Activated naive CD4-positive, alpha-beta T cell treated with anti-CD3 and anti-CD28 coated beads, Interleukin-2, amount 10 ng/mL, durations not matched to agents 7 days and 5 days (primary cell): ENCODE measurements at places on chromosomes 2 and 18.

- peak; percentile 60 for DNase-seq
Observed at GRCh38 chr2:143258126-143258892, 129.1 kb downstream of the ARHGAP15 start.

GRCh38 chr2:101795033-101795432, 97.5 kb downstream of the MAP4K4 start:
- no peak for DNase-seq

- no peak for DNase-seq
Observed at GRCh38 chr2:164593959-164594358, 27.3 kb downstream of the GRB14 start.

- DNase-seq = no peak
Observed at GRCh38 chr2:62724106-62724505, 18.6 kb downstream of the EHBP1 start.

DNA sequence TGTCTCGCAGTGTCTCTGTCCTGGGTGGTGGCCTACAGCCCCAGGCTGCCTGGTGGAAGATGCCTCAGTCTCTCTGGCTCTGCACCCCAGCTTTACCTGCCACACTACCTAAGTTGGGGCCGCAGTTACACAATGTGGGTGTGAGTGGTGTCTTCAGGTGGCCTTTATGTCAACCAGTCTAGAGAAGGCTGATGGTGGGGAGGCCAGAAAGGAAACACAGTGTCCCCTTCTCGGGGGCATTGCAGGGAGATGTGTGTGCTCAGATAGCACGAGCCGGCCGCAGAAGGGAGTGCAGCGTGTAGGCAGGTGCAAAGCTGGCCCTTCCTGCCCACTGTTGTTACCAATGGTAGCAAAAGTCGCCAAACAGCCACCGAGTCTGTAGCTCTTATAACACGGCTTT, 216.1 kb downstream of the SH3RF3 start:
- DNase-seq = no peak

GRCh38 chr18:61340148-61340547, 6.9 kb downstream of the CDH20 start:
- no peak for DNase-seq

- no peak for DNase-seq
Observed at GRCh38 chr2:214807653-214808052, 1.8 kb downstream of the BARD1 start.

DNA sequence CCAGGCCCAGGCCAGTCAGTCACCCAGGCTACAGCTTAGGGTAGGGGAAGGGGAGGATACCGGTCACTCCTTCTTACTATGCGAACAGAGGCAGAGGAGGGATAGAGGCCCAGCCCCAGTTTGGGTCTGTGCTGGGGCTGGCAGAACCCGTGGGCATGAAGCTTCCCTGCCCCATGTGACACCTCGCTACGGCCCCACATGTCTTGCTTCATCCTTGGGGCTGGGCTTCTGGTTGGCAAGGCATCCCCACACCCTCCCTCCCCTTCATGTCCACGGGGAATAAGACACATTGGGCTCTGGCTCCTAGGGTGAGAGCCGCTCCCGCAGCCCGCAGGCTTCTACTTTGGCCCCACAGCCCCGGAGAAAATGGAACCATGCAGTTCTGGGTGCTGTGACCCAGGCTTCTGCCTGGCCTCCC, 32.4 kb downstream of the HS1BP3 start:
- peak; percentile 1 for DNase-seq

DNA sequence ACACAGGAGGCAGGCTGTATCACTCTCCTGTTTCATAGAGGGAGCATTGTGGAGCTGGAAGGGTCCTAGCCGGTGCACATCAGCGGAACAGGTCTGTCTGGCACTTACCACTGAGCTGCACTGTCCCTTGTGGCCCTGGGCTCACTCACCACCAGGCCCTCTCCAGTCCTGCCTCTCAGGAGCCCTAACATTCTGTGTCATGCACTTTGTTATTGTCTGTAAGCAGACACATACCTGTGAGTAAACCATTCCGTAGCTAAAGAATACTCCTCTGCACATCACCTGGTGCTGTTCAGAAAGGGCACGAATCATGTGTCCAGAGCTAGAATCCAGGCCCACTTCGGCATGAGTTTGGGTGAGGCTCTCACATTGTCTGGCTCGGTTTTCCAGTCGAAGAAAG, 93.6 kb downstream of the CRIM1 start:
- DNase-seq = no peak

- DNase-seq = no peak
Observed at GRCh38 chr2:9757501-9758264, 85.6 kb upstream of the TAF1B start.

DNA sequence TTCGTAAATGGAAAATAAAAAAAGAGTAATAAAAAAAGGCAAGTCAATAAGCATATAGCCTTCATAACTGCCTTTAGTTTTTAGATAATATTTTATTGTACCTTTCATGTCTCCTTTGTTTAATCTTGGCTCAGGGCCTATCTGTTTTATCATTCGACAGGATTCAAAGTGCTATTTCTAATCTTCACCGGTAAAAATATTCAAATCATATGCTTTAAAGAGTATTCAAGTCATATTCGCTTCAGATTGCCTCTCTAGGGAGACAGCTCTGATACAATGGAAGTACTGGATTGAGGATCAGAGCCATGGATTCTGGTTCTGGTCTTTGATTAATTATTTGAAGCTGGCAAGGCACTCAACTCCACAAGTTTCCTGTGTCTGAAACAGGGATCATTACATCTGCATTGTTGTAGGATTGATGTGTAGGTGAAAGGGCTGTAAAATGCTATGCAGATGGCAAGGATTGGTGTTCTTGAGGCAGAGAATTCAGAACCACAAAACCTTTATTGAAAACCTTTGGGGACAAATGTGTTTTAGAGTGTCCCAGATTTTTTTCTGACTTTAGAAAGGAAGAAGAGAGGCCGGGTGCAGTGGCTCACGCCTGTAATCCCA, 84.3 kb upstream of the RAPH1 start:
- DNase-seq = no peak

DNA sequence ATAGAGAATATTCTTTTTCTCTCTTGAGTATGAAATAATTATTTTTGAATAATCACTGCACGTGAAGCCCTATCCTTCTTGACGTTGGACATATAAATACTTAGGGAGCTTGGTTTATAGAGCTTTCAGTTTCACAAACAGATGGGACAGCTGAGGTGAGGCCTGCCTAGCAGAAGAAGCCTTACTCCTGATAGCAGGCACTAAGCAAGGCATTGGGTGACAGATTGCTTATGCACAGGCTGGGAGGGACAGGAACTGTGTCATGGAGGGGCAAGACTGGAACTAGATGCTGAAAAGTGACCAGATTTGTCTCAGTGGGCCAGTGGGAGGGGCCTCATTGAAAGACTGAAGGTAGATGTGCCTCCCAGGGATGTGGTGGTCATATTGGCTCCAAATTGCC, 220.8 kb downstream of the NEDD4L start:
- no peak for DNase-seq

GRCh38 chr2:42875880-42876279, 83.5 kb upstream of the HAAO start:
- no peak for DNase-seq

GRCh38 chr2:233146194-233146593, 86.1 kb downstream of the INPP5D start:
- DNase-seq = no peak

DNA sequence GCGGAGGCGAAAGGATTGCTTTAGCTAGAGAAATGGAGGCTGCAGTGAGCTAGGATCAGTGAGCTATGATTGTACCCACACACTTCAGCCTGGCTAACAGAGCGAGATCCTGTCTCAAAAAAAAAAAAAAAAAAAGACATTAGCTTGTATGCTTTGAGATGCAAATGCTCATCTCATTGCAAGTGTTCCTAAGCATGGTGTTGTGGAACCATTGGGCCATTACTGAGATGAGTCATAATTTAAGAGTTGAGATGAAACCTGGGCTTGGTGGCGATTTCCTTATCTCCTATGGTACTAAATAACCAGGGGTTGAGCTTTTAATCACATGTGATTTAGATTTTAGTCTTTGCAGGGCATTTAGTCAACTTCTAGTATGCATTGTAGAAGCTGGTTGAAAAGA, 2.2 kb downstream of the PLEKHA3 start:
- DNase-seq = no peak

DNA sequence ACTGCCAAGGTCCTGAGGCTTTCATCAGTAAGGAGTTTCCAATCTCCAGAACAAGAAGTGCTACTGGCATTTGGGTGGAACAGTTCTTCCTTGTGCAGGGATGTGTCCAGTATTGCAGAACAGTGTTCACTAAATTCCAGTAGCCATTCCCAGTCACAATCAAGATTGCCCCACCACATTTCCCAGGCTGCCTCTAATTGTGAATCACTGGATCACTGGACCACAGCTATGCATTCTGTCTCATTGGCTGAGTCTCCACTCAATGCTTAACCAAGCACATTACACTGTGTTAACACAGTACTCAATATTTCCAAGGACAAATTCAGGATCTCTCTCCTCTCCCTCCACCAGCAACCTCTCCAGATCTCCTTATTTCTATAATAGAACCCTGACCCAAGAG, 160.2 kb upstream of the CCDC150 start:
- no peak for DNase-seq

- DNase-seq = no peak
Observed at GRCh38 chr2:224924631-224925030, 117.6 kb downstream of the DOCK10 start.

DNA sequence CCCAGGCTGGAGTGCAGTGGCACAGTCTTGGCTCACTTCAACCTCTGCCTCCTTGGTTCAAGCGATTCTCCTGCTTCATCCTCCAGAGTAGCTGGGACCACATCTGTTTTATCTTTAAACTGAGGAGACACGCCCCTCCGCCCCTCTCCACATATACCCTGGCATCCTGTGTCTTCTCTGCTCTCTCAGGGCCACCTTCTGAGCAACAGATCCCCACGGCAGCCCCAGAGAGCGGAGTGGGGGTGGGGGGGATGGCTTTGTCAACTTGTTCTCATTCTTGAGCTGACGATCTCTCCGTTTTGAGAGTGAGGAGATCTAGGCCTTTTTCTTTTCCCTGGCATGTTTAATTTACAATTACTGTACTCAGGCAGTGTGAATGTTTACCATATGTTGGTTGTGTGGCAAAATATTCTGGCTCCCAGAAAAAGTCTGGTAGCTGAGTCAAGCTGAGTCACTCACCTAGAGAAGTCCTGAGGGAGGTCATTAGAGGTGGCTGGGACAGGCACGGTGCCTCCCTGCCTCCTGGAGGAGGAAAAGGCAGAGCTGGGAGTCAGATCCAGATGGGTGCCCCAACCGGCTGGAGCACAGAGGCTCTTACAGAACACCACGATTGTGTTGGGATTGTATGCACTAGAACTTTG, 19.5 kb upstream of the ID2 start:
- DNase-seq = no peak

- no peak for DNase-seq
Observed at GRCh38 chr2:231191896-231192872, 6.2 kb upstream of the ARMC9 start.

GRCh38 chr2:229784791-229785190, 70.4 kb upstream of the DNER start:
- DNase-seq = no peak

DNA sequence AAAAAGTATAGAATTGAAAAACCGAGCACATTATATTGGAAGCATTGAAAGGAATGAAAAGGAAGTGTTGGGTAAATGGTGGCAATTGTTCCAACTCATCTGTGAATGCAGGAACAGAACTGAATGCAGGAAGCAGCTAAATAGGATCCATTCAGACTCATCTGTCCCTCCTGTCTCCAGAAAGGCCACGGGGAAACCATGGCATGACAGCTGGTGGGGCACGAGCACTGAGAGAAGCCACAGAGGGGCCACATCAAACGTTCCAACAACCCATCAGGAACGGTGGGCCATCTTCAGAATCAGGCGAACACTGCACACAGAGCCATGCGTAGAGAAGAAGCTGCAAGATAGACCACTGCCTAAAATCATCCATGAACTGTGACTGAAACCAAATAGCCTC, 138.5 kb upstream of the SLC35G4 start:
- DNase-seq = no peak

DNA sequence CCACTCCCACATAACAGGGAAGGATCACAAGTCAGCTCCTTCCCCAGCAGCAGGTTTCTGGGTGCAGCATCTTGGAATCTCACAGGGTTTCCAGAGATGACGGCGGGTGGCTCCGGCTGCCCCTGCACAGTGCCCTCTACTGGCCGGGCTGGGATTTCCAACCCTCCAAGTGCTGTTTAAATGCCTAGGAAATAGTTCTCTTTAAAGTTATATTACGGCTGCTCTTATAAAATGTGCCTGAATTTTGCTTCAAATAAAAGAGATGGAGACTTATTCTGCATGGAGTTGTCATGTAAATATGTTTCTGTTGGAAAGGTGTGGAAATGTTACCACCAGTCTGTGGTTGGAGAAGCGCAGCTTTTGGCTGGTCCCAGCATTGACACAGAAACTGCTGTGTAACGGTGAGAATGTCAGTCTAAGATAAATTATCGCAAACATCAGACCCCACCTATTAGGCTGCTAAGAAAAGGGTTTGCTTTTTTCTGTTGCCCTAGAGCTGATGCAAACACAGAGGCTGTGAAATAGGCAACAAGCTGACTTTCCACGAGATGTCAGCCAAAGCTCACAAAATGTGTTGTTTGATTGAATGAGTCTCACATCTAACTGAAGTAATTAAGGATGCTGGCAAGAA, 3.3 kb upstream of the HJURP start:
- peak; percentile 73 for DNase-seq

DNA sequence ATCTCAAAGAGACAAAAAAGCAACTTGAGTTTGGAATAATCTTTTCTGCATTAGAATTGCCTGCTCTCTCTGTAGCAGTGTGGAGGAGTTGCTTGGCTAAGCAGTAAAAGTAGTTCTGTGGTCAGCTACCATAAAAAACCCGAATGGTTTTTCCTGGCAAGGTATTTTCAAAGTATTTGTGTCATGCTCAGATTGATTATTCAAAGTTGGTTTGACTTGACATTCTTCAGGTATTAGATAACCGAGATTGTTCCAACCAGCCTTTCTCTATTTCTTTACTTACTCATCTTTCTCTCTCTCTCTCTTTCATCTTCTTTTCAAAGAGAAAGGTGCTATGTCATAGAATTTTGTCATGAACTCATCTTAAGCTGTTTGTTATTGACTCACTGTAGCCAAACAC, 404.9 kb downstream of the CPS1 start:
- DNase-seq = no peak

- no peak for DNase-seq
Observed at GRCh38 chr2:45675263-45675812, 23.9 kb downstream of the PRKCE start.

- DNase-seq = no peak
Observed at GRCh38 chr18:65994302-65994701, 243.5 kb downstream of the CDH7 start.

DNA sequence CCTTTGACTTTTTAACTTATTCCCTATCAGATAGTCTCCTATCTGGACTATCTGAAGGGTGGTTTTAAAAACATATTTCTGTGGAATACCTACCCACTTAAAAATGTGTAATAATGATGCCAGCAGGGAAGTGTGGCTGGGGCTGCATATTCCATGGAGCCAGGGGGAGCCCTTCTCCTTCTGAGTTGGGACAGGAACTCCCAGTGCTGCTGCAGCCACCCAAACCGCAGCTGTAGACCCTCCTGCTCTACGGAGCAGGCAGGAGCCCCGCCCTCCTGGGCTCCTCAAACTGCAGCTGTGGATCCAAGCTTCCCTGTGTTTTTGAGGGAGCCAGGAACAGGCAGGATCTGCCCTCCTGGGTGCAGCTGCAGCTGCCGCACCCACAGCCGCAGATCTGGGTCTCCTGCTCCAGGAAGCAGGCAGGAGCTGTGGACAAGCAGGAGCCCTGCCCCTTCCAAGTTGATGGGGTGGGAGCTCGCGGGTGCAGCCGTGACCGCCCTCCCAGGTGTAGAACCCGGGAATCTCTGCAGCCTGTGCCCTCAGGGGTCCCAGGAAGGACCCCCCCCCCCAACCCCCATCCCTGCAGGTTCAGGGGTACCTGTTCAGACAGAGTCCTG, 57.8 kb downstream of the PDK1 start:
- DNase-seq = no peak

- no peak for DNase-seq
Observed at GRCh38 chr2:133405252-133405651, 163.0 kb downstream of the NCKAP5 start.
